Mesenteric fat pad (tissue), 1 donor: ENCODE measurements at places on chromosomes 2 and 18. TPM values are rescaled to one million over a fixed set of nuclear protein-coding genes. Genes with fewer than 3 reads are reported as not detected.
A peak's percentile ranks its signal among the peaks of the same experiment; 100 is the strongest.

Gene DYSF
- total RNA-seq = 54.1 TPM

Gene ALK
- 1.0 TPM for total RNA-seq

Gene CPLX4
- not detected for total RNA-seq

Gene SOWAHC
- total RNA-seq = 14.7 TPM

Gene UBXN2A
- 21.7 TPM for total RNA-seq

Gene ALPI
- total RNA-seq = 0.71 TPM

Gene LRRTM4
- 0.55 TPM for total RNA-seq

Gene TMEM37
- total RNA-seq = 56.4 TPM

Gene CCL20
- total RNA-seq = 2.1 TPM

Gene ZNF638
- 93.5 TPM for total RNA-seq

Gene UGT1A4
- total RNA-seq = not detected

Gene POTEC
- not detected for total RNA-seq

Gene CCDC74B
- 0.64 TPM for total RNA-seq

- no peak for DNase-seq
These were observed 20.2 kb downstream of the CHST10 start for GRCh38 chr2:100397118-100397860.

- DNase-seq = no peak
These were observed 276.7 kb downstream of the CCDC85A start for GRCh38 chr2:56460508-56460907.

DNA sequence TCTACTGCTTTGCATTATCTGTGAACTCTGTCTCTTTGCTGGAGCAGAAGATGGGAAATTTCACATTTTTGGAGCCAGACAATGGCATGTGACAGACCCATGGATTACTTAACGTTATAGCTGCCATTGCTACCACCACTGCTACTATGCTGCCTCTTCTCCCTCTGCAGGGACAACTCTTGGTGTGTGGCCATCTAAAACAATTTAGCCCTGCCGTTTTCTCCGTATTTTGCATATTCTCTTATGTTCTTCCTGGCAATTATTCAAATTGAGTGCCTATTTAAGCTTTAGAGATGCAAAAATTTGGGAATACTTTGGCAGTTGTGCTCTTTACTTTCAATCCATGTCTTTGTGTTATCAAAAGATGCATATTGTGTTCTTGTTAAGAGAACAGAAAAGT is 386.8 kb downstream of the XIRP2 start:
- no peak for DNase-seq

DNA sequence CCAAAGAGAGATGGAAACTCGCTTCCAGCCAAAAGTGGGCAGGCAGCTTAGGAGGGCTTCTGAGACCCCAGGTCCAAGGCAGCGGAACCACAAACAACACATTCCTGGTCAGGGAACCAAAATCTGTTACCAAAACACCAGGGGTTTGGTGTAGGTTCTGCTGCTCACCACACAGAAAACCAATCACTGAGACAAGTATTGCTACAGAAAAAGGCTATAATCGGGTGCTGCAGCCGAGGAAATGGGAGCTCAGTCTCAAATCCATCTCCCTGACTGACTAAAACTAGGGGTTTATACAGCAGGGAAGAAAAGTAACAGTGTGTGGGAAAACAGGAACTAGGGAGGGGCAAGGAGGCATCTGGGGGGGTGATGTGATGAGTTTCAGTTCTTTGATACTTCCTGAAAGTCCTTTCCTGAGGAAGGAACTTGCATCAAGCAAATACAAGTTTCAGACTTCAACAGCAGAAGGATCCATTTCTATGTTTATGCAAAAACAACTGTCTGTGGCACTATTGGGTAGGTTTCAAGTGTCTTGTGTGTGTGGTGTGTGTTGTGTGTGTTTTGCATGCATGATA is 108.0 kb downstream of the FAM168B start:
- no peak for DNase-seq

DNA sequence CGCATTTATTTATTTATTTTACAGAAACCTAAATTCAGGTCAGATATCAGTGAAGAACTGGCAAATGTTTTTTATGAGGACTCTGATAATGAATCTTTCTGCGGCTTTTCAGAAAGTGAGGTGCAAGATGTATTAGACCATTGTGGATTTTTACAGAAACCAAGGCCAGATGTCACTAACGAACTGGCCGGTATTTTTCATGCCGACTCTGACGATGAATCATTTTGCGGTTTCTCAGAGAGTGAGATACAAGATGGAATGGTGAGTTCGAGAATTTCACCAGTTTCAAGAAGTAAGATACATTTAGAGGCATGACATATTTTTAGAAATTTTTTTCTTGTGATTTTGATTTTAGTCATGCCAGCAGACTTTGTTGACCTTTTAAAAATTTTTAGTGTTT is 4.6 kb downstream of the CDCA7 start:
- no peak for DNase-seq

GRCh38 chr2:210445116-210445707 is 31.3 kb downstream of the LANCL1 start:
- DNase-seq = no peak

- DNase-seq = no peak
These were observed 70.6 kb downstream of the COPS8 start for GRCh38 chr2:237156031-237156856.

- no peak for DNase-seq
These were observed 35.5 kb downstream of the IL1R2 start for GRCh38 chr2:102027036-102027980.

- no peak for DNase-seq
These were observed 60.5 kb upstream of the CYRIA start for GRCh38 chr2:16726147-16726546.

DNA sequence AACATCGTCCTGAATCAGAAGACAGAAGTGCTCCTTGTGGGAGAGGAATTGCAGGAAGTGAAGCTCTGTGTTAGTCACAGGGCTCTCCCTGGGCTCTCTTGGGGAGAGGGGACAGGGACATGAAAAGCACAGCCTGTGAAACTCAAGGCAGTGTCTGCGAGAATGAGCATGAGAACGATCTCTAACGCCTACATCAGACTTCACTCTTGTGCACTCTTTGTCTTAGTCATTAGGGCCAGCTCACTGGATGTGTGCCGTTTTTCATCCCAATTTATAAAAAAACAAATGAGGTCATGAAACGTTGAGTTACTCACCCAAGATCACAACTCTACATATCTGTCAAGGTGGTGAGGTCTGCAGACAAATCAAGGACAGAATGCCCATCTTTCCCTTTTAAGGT is 27.0 kb upstream of the TWIST2 start:
- no peak for DNase-seq

GRCh38 chr18:70672581-70672980 is 383.7 kb downstream of the SOCS6 start:
- no peak for DNase-seq

- DNase-seq = no peak
These were observed 100.4 kb upstream of the SMAD2 start for GRCh38 chr18:48030616-48031480.

DNA sequence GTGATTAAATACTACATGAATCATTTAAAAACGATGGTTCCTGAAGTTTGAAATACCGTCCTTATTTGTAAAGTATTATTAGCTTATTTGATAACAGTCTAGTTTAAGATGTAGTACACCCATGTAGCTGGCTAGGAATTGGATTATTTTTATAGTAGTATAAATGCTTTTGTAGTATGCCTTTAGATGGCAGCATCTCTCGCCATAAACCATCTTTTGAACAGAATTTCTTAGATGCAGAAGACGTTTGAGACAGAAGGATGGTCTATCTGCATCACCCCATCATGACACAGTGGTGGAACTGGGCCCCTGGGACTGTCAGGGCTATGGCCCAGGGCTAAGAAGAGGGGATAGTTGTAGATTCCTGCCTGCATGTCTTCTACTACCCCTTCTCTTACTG is 152.7 kb downstream of the WDSUB1 start:
- DNase-seq = no peak

- no peak for DNase-seq
These were observed 2.3 kb upstream of the NAPG start for GRCh38 chr18:10523544-10523943.

GRCh38 chr2:235670974-235671787 is 177.3 kb downstream of the AGAP1 start:
- DNase-seq = peak; percentile 85

DNA sequence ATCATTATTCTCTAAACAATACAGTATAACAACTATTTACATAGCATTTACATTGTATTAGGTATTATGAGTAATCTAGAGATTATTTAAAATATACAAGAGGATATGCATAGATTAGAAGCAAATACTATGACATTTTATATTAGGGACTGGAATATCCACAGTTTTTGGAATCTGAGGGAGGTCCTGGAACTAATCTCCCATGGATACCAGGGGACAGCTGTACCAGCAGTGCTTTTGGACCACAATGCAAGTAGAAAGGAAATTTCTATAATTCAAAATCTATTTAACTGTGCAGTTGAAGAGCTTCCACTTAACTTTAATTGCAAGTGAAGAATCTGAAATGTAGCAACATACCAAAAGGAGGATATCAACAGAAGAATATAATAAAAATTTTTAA is 120.8 kb downstream of the LTBP1 start:
- DNase-seq = no peak

GRCh38 chr2:120109186-120110061 is 96.5 kb downstream of the EPB41L5 start:
- no peak for DNase-seq

DNA sequence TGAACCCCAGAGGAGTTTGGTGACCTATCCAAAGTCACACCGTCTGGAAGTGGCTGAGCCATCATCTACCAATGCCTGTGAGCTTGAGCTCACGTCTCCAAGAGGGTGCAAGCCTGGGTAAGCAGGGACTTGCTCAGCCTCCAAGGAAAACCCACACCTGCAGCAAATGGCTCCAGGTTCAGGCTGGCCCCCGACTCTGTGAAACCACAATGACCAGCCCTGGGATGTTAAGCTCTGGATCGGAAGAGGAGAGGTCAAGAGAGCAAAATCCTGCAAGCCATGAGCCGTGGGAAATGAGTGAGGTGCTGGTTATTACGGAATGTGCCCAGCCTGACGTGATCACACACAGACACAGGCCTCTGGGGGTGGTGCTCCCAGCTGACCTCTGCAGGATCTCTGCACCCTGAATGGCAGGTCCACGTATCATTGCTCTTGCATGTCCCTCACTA is 94.1 kb upstream of the OTOS start:
- DNase-seq = peak; percentile 49

DNA sequence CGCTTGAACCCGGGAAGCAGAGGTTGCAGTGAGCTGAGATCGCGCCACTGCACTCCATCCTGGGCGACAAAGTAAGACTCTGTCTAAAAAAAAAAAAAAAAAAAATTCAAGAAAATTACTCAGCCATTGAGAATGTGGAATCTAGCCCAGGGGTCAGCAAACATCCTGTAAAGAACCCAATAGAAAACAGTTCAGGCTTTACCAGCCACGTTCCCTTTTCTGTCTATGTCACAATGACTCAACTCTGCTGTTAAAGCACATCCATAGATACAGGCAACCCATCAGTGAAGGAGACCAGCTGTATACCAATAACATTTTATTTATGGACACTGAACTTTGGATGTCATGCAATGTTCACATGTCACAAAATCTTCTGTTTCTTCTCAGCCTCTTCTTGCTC is 435.6 kb upstream of the GYPC start:
- no peak for DNase-seq

DNA sequence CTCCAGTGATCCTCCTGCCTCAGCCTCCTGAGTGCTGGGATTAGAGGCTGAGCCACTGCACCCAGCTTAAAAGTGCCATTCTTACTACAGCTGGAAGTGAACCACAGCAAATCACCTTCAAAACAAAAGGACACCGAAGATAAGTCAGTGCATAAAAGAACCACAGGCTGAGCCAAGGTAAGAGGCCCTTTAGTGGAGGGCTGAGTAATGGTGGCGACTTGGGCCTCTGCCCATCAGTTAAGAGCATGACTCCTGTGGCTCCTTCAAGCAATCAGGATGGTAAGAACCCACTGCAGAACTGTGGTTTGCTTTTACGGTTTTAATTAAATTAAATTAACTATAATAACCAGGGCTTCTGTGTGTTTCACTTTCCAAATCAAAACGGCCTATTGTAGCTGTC is 75.1 kb downstream of the CTAGE1 start:
- no peak for DNase-seq

DNA sequence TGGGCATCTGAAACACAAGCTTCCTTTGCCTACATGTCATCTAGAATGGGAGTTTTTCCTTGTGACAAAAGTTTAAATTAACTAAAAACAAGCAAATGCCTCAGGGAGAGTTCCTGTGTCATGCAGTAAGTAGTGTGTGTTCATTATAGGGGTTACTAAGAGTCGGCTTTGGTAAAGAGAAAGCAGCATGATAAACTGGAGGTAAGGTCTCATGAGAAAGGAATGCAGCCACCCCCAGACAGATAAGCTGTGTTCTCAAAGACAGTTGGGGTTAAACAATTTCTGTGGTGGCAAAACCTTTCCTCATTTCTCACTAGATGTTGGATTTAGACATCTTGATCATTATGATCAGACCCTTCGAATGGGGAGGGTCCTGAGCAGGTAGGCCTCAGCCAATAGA is 129.7 kb downstream of the MAP4K4 start:
- DNase-seq = no peak

GRCh38 chr2:226405465-226405864 is 394.2 kb downstream of the IRS1 start:
- DNase-seq = no peak

DNA sequence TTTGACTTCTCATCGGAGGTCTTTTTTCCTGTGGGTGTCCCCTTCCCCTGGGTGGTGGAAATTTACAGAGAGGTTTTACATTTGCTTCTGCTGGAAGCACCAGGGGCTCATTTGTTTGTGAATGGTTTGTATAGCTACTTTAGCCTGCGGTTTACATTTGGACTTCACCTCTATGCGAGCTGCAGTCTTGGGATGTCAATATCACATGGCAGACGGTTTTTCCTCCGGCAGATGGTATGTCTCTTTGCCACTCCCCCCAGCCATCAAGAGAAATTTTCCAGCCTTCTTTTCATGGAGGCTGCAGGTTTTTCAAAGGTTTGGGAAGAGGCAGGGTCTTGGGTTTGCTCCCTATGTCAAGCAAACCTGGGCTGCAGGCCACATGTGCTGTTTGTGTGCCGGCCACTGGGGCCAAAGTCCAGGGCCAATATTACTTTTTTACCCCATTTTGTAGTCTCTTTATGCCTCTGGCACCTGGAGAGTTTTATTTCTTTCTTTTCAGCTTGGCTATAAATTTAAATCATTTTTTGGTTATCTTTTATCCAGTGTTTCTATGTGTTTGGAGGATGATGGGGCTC is 23.9 kb upstream of the BOD1L2 start:
- no peak for DNase-seq

GRCh38 chr2:2731816-2732284 is 400.8 kb upstream of the MYT1L start:
- no peak for DNase-seq

DNA sequence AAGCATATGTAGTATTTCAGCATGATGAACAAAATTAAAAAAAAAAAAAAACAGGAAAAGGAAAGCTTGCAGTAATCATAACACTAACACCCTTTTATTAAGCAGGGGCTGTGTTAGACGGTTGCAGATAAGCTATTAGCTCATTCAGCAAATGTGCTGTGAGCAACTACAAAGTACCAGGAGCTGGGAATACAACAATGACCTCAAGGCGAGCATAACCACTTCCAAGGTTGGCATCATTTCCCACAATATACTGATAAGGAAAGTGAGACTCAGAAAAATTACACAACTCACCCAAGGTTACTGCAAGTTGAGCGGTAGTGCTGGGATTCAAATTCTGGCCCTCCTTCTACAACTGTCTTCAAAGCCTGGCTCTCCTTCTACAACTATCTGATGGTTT is 38.2 kb upstream of the ACTR3 start:
- DNase-seq = no peak

- no peak for DNase-seq
These were observed 219.6 kb downstream of the RND3 start for GRCh38 chr2:150267651-150268415.

- no peak for DNase-seq
These were observed 39.4 kb downstream of the LYPD6B start for GRCh38 chr2:149077861-149078260.

- no peak for DNase-seq
These were observed 29.6 kb downstream of the LHCGR start for GRCh38 chr2:48725696-48726494.
